Caudate nucleus (tissue), 63 donors: ENCODE measurements at places on chromosomes 7 and 10.

GRCh38 chr10:2933071-2933470 is 134.3 kb upstream of the PFKP start:
- DNase-seq, result peak; percentile 95

DNA sequence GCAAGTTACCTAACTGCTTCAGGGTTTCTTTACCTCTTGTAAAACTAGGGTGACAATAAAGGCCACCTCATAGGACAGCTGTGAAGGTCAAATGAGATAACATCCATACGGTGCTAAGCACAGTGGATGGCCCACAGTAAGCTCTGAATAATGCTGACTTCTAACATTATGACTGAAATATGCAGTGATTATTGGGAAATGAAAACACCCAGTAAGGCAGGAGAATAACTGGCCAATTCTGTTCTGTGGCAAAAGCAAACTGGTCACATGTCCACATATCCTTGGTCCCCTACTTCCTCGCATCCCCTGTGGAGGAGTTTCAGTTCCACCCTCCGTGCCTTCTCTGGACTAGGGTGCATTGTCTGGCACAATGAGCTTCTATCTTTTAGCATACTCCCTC is 1.4 kb downstream of the CUBN start:
- no peak for DNase-seq

DNA sequence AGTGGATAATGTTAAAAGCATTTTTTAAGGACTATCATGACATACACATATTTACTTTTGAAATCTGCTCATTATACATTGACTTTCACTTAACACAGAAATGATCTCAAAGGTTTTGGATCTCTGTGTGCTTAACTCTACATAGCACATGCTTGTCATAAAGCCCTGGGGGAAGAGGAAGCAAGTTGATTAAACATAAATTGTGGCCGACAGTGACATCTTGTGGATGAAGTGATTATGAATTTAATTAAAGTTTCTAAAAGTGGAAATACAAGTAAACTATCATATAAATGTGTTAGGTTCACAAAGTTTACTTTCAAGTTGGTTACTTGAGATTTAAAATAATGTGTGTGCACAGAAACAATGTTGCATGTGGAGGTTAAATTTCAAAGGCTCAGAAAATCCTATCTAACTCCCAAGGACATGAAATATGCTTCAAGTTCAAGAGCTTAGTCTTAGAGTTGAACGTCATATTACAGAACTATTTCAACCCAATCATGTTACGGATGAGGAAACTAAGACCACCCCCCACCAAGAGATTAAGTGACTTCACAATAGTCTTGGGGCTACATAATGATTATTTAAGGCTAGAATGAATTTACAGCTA is 1247.8 kb downstream of the GATA3 start:
- no peak for DNase-seq

DNA sequence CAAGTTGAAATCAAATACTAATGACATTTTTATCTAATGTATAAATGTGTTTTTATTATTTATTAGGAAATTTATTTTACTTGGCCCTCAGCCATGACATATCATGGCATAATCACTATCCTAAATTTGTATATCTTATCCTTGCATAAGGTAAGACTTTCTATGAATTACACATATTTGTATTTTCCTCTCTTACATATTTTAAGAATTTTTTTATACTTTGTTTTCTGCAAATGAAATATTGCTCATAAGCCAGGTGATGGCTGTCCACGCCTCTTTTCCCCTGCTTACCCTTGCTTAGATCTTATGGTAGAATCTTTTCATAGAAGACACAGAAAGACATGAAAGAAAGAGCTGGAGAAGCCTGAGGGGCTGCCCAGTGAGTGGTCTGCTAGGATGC is 48.2 kb downstream of the IKZF1 start:
- no peak for DNase-seq

- DNase-seq, result no peak
These were observed 67.7 kb downstream of the DGKB start for GRCh38 chr7:14834883-14835282.

GRCh38 chr7:116951366-116952292 is 1.7 kb upstream of the ST7 start:
- no peak for DNase-seq

- no peak for DNase-seq
These were observed 2.8 kb upstream of the DENND2A start for GRCh38 chr7:140643416-140643815.

DNA sequence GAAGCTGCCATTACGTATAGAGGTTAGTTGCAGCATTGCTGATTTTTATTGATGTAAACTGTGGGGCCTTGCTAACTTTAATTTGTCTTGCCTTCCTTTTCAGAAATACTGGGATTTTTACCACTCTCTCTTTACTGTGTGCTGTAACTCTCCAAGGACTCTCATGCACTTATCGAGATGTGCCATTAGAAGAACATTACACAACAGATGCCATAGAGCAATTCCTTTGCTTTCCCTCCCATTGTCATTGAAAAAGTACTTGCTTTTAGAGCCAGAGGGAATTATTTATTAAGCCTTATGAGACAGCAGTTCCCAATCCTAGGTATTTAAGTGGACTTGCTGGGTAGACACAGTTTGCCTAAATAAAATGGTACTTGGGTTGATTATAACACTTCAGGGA is 51.7 kb downstream of the ASB4 start:
- DNase-seq, result no peak

DNA sequence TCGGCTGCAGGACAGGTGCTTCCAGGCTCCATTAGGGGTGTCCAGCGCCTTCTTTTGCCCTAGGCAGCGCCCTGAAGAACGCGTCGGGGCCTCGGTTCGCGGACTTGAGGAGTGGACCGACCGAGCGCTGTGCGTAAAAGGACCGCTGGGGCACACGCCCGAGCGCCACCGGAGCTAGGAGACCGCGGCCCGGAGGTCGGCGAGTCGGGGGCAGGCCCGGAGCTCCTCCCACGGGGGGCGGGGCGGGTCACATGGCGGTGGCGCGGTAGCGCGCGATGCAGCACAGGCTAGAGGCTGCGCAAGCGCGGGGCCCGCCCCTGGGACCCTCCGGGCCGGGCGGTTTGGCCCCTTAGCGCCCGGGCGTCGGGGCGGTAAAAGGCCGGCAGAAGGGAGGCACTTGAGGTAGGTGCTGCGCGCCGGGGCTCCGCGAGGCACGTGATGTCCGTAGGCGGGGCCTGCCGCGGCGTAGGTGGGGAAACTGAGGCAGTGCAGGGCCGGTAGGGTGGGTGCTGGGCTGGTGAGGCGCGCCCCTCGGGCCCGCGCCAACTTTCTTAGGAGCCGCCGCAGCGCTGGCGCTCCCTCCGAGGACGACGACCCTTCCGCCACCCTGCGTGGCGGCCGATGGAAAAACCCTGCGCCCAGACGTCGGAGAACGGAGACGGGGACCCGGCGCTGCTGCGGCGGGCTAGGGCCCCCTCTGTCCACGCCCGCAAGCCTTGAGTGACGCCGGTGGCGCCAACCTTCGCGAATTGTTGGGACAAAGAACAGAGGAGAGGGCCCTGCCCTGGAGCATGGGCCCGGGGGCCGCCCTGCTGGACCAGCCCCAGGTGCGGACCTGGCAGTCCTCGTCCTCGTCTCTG is at the start of gene PRXL2A:
PRXL2A (plus strand) TSS at position 310 of the 860 bp plus-strand sequence. CDS start 11,917 bp downstream, outside the sequence.
- DNase-seq, result peak; percentile 66

GRCh38 chr10:119304541-119304940 is 97.2 kb downstream of the GRK5 start:
- no peak for DNase-seq

DNA sequence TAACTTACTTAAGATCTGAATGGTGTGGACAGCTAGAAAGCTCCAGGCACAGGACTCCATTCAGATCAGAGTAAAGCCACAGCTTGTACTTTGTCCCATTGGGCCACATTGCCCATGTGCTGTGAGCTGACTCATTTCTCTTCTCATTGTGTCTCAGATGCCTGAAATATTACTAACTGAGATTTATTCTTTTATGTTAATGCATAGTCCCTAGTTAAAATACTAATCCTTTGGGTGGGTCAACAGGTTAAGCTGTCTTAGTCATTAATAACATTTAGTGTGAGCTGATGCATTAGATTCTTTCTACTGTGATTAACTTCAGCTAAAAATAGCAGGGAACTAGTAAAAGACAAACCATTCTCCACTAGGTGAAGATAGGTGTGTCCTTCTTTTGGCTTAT is 104.7 kb upstream of the ARMC3 start:
- DNase-seq, result no peak

DNA sequence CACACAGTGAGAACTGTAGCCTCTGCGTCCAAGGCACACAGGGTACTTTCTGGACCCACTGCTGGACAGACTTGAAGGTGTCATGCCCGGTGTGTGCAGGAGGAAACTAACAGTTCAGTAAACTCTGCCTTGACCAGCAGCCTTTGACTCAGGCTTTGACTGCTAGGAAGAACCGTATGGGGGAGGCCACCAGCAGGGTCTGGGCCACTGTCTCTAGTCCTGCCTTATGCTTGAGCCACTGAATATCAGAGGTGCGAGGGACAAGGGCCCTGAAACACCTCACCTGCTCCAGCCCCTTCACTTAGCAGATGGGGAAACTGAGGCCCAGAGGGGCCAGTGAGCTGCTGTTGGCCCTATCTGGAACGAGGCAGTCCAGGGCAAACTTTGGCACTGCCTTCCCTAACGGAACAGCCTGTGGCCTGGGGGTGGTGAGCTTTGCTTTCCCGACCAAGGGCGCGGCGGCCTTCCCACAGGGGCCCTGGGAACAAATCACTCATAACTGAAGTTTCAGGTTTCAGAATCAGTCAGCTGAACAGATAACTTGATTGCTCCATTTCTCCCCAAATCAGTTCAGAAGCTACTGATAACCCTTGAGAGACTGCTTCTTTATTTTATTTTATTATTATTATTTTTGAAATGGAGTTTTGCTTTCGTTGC is 130.0 kb downstream of the FAM53B start:
- no peak for DNase-seq

DNA sequence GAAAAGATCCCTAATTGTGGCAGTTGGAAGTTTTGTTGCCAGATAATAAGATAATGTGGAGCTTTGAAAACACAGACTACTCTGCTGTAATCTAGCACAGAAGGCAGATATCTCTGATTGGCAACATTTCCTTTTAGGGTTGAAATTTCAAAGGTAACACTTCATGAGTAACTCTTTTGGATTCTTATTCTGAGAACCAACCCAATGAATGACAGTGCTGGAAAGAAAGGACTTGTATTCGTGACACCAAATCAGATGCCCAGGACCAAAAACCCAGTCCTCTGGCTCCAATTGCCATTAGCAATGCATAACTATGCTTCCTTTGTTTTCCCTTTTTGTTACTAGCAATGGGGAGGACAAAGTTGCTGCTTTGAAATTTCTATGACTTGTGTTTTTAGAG is 41.0 kb upstream of the ELMO1 start:
- DNase-seq, result no peak

DNA sequence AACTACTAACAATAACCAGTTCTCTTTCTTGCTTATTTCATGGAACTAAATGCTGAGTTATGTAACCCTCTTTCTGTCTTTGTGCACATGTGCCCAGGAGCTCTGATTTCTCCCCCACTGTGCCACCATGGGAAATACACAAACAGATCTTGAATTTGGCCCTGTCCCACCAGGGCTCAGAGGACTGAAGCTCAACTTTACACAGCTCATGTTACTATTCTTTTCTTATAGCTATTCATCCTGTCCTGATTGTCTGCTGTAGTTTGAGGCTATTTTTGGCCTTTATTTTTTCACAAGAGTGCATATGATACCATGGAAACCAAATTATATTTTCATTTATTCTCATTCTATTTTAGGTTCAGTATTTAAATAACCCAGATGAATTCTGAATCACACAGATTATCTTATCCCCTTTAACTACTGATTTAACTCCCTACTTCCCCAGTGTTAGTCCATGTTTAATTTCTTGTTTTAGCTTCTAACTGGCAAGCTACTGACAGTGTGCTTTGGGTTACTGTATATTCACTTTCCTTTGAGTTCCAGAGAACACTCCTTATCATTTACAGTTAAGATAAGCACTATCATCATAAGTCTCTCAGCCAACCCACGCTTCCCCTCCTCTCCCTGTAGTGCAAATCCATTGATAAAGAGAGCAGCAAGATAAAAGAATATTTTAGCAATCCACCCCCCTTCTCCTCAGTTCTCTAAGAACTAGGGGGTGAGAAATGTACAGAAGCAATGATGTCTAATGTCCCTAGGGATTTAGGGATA is 71.8 kb upstream of the GSDME start:
- DNase-seq, result peak; percentile 21

DNA sequence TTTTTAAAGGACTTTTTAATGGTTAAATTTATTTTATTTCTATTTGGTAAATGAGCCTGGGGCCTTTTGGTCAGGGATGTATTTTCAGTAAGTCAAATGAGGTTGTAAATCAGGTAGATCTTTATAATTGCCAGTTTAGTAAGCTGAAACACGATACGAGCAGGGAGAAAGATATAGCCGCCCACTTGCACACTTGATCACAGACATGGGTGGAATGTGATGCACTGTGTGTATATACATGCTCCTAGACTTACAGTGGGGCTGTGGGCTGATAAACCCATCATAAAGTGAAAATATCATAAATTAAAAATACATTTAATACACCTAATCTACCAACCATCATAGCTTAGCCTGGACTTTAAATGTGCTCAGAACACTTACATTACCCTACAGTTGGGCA is 119.4 kb upstream of the SAMD8 start:
- DNase-seq, result no peak
